Activated T-cell treated with anti-CD3 and anti-CD28 coated beads, Interleukin-2, amount 50 U/mL, for 72 hours (primary cell): ENCODE measurements at places on chromosomes 7 and 10. TPM values are rescaled to one million over a fixed set of nuclear protein-coding genes. Genes with fewer than 3 reads are reported as not detected.

GRCh38 chr7:38244516-38244915 lies 28.9 kb downstream of the TARP start:
- no peak for DNase-seq

DNA sequence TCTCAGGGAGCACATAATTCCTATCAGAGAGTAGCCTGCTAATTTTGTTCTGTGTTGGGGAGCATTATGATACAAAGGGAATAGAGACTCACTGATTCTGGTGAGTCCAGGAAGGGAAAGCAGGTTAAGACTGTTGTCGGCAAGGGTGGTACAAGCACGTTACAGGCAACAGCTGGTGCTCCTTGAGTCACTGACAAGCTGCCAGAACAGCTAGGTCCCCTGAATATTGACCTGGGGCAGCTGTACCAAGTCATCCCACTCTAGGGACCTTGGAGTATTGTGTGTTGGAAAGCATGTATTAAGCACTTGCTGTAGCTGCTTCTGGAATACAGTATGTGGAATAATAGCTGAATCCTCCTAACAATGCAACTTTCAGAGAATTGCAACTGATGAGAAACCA lies 37.0 kb upstream of the GLCCI1 start:
- DNase-seq = no peak

DNA sequence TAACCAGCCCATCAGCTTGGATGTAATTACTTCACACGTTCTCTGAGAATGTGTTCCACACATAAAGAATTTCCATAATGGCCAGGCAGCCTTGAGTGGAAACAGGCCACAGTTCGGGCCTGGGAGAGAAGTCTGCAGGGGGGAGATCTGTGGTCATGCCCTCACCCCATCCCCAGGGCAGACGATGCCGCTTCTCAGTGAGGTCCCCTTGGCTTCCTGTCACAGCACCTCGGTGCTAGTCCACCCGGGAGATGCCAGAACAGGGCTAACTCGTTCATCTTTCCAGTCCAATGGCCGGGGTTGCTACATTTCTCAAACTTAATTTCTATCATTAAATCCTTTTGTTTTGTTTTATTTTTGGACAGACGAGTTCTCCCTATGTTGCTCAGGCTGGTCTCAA lies 624.1 kb downstream of the PTPRN2 start:
- no peak for DNase-seq

ADAM8 gene
- 156 TPM for total RNA-seq

BTBD16 gene
- not detected for total RNA-seq

NAT16 gene
- total RNA-seq = not detected
